ENCODE measurements at places on chromosomes 5 and 9. TPM values are rescaled to one million over a fixed set of nuclear protein-coding genes. Genes with fewer than 3 reads are reported as not detected.
A peak's percentile ranks its signal among the peaks of the same experiment; 100 is the strongest.

The PLAC8L1 gene
- not detected for total RNA-seq

The SETD9 gene
- total RNA-seq: 15.9 TPM

The PKD2L2 gene
- 0.81 TPM for total RNA-seq

The CATSPER3 gene
- total RNA-seq: 1.1 TPM

The C9orf50 gene
- not detected for total RNA-seq

DNA sequence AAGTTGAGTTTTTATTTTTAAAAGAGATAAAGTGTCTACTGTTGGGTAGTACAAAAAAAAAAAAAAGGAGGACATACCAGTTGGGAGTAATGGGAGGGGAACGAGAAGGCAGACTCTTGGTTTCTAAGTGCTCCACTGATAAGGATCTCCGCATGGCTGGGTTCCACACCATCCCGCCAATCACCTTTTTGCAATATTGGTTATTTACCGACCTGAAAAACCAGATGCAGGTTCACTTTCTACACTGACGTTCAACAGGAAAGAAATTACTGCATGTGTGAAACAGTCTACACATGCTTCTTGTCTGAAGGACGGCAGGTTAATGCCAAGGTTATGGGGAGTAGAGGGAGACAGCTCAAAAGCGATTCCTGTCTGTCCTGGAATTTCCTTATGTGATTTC, 75.5 kb downstream of the PTPN3 start:
- DNase-seq: no peak

DNA sequence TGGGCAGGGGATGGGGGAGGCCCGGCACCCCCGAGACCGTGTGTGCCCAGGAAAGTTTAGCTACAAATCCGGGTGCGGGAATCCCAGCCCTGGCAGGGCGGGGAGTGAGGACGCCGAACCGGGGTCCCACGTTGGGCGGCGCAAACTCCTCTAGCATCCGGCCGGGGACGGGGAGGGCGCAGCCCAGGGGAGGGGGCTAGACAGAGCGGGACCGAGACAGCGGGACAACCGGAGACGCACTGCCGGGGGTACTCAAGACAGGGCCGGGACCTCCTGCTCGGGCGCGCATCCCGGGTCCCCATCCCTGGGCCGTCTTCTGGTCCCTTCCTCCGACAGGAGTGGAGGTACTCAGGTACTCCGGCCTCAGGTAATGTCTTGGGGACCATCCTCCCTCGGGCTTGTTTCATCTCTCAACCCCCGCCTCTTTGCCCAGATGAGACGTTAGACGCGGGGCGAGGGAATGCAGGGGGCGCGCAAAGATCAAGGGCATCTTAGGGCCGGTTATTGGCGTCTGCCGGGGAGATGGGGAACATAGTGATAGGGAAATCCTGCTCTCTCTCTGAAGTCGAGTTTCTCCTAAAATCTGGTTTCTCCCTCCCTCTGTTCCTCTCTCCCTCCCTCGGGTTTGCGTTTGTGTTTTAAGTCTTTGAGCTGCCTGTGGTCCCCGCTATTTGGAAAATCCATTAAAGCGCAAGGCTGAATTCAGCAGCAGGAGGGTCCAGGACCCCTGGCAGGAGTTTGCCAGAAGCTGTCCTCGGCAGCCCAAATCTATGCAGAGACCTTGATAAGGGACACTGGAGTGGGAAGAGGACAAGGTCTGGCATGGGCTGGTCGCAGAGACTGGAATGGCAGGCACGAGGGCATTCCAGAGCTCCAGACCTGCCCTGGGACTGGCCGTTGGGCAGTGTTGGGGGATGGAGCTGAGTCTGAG, 815 bp downstream of the PDZD2 start:
- DNase-seq: no peak

GRCh38 chr9:94648185-94648584, 8.9 kb upstream of the FBP1 start:
- DNase-seq: no peak

GRCh38 chr9:131633491-131634031, 88.2 kb downstream of the PRRT1B start:
- no peak for DNase-seq

DNA sequence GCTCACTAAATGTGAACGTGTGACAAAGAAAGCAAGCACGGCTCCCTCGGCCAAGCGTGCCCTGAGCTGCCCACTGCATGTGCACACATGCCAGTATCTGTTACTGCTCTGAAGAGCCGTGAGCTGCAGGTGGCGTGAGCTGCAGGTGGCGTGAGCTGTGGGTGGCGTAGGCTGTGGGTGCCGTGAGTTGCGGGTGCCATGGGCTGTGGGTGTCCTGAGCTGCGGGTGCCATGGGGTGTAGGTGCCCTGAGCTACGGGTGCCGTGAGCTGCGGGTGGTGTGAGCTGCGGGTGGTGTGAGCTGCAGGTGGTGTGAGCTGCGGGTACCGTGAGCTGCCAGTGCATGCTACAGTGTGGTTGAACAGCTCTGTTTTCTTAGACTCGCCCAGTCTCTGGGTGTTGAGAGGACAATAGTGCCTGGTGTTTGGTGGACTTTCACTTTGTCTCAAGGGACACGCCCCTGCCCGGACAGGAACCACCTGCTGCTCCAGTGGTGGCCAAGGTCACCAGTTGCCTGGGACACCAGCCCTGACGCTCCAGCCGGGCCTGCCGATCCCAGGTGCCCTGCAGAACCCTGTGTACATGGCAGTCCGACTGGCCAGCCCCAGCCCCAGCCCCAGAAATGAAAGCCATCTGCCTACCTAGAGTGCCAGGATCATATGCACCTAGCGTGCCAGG, 6.7 kb downstream of the CCDC187 start:
- DNase-seq: peak; percentile 66

DNA sequence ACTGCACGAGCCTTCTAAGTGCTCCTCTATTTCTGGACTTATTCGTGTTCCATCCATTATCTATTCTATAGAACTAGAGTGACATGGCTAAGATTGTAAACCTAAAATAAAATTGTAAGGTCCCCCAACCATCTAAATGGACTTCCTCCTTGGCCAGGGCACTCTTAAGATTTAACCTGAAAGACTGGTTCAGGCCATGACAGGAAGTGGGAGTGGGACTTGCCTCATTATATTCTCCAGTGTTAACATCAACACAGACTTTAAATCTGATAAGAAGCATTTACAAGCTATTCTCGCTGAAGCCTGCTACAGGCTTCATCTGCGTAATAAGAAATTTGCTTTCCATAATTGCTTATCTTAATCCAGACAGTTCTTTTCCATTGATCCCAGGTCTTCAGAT, 117.0 kb downstream of the SSBP2 start:
- no peak for DNase-seq

DNA sequence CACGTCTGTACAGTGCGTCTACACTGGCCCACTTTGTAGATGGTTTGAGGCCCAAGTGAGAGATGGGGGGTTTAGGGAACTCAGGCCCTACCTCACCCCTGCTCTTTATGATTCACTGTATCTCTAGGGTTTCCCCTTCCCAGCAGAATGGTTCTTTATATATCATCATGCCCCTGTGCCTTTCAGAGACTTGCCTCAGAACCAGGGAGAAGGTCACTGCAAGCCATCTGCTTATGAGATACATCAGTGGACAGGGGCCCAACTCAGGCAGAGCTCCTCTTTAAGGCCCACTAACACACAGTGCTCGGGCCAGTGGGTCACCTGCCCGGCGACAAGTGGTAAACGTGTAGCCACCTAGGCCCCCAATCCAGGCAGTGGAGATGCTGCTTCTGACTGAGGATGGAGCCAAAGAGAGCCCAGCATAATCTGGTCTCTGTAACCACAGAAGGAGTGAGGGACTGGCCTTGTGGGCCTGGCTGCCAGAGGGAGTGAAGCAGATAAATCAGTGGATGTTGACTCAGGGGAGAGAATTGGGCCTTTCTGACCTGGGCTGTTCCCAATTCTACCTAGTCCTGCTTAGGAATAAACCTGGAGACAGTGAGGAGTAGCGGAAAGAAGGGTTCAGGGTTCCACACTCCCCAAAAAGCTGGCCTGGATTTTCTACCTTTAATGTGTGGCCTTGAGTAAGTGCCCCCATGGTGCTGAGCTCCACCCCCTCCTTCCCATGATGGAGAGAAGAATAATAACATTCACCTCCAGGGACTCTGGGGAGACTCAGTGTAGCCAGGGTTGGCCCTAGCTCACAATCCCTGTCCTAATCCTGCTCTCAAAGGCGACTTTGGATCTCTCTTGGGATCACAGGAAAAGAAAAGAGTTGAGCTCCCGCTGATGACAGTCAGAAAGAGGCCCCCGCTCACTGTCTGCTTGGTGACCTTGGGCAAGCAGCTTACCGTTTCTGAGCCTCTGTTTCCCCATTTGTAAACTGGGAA, 2.8 kb upstream of the DUSP1 start:
- DNase-seq: no peak

DNA sequence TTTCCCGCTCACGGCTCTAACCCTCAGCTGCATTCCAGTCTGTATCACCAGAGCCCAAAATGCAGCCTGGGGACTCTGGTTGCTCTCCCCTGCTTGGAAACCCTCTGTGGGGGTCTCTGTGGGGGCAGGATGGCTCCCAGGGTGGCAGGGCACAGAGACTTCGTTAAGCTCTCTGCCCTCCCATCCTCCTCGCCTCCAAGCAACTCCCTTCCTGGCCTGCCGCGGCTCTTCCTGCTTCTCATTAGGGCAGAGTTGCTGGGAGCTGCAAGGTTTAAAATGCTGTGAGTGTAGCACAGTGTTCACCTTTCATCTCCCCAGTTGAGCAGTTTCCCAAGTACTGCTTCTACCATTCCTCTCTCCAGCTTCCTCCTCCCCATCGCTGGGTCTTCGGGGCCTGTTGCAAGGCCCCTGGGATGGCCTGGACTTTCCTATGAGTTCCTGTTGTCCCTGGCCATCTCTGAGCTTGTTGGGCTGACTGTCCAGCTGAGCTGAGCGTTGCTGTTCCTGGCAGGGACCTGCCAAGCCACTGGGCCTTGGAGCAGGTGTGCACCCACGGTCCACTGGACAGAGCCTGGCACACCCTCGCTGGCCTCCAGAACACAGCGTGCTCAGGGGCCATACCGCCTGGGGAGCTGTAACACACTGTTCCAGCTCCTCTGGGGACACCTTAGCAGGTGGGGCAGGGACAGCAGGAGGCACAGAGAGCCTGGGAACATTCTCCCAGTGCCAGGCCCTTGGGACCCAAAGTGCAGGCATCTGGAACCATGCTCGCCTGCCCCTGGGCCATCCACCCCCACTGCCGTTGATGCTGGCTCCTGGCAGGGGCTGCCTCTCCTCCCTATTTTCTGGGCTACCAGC, 188.4 kb downstream of the C9orf50 start:
- no peak for DNase-seq

DNA sequence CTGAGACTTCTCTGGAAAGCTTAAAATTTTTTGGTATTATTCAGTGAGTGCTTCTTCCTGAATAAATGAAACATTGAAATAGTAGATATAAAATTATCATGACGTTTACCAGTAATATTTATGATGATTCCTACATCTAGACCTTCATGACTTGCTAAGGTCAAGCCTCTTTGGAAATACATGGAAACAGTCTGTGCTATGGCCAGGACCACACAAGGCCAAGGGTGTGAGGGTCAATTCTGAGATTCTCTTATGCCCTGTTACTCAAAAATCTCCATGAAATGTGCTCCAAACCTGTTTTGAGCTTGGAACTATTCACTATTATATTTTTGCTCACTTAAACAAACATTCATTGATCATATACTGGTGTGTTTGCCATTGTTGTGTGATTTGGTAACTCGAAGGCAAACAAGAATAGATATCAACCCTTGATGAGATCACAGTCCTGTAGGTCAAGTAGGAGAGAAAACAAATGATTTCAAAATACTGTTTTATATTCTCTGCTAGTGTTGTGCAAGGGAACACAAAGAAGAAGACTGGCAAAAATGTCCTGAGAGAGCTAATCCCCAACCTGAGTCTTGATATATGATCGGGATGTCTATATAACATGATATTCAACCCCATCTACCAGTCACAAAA, 1254.9 kb upstream of the DMAC1 start:
- DNase-seq: no peak

- peak; percentile 73 for DNase-seq
Observed at GRCh38 chr5:177310757-177311391, 824 bp downstream of the MXD3 start.

DNA sequence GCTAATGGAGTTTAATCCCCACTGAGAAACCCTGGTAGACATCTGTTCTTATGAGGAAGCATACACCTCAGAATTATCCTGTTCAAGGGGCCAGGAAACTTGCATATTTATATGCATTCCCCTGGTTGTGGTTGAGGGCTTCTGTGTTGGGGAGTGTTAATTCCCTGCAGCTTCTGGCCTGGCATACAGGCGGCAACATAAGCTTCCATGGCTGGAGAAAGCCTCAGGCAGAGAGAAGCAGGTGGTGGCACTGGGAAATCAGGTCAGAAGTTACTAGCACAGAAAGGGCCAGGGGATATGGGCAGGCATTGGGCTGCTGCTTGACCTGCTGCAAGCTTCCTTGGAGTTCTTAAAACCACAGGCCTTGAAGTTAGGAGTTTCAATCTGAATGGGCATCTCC, 166.1 kb upstream of the SEMA6A start:
- DNase-seq: no peak

GRCh38 chr5:124747791-124748686, 1.6 kb upstream of the ZNF608 start:
- DNase-seq: no peak

DNA sequence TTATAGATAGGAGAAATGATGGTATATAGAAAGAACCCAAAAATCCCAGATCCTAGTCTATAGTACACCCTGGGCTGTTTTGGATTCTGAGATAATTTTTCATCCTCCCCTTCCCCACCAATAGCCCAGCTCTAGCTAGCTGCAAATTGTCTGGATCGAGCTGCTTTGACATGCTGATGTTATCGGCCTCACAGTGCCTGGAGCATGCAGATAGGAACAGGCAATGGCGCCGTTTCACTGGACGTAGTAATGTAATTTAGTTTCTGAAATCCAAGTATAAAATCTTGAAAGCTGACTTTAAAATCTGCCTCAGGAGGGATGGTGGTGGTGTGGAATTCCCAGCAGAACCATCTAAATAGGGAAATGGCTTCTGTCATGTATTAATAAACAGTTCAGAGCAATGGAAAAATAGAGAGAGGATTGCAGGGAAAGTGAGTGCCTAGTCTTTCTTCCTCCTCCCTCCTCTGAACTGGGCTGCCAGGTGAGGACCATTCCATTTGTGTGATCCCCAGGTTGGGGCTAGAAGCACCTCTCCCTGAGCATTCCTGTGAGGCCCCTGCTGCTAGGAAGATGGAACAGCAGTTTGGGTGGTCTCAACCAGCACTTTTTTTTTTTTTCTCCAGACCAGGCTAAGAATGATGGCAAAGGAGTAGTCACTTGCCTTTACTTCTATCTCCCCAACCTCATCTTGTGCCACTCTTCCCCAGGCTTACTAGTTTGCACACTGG, 31.9 kb downstream of the FAM219A start:
- DNase-seq: no peak

DNA sequence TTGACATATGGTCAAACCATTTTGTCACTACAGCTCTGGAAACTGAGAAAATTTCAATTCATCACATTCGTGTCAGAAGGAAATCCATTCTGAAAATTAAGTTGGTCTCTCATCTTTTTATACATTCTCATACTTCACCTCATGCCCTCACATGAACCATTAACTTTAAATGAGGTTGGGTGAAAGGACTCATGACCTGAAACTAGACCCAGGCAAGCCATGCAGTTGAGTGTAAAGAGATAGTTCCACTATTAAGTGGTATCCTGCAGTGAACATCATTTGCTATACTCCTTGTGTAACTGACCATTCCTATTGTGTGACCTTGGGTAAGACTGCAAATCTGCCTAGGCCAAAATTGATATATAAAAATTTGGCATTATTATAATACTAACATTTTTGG, 299.6 kb upstream of the GRIN3A start:
- no peak for DNase-seq
